ENCODE measurements at places on chromosomes 7 and 10.

DNA sequence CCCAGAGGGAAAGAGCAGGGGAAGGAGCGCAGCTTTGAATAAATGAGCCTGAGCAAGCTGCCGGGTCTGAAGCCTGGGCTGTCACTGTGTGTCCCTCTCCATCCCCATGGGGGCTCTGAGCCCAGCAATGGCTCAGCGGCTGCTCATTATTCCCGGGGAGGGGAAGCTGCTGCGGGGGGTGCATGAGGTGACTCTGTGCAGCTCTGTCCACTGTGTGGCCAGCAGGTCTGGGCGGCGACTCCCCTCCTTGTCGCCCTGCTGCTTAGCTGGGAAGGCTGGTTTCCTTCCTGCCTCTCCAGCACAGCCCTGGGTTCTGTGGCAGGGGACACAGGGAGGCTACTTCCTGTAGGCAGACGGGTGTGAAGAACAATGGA lies 234.2 kb downstream of the PRPF18 start:
- DNase-seq: no peak

GRCh38 chr7:23067271-23067670 lies 38.3 kb upstream of the KLHL7 start:
- DNase-seq: no peak

- DNase-seq: no peak
Observed at GRCh38 chr10:4708123-4708759, 117.8 kb upstream of the AKR1E2 start.

DNA sequence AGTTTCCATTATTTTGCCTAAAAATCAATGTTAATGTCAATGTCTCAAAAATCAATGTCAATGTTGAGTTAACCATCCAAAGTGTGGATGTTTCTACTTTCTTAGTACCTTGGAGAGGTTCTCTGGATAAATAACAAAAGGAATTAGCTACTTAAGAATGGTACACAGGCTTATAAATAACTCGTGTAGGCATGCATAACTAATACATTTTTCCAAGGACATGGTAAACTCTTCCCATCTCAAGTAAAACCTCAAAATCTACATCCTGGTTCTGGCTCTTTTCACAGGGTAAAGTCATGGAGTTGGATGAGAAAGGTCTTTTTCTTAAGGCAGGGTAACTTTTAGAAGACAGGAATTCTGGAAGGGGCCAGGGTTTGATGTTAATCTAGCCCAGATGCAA lies 59.9 kb downstream of the CAV1 start:
- DNase-seq: no peak

DNA sequence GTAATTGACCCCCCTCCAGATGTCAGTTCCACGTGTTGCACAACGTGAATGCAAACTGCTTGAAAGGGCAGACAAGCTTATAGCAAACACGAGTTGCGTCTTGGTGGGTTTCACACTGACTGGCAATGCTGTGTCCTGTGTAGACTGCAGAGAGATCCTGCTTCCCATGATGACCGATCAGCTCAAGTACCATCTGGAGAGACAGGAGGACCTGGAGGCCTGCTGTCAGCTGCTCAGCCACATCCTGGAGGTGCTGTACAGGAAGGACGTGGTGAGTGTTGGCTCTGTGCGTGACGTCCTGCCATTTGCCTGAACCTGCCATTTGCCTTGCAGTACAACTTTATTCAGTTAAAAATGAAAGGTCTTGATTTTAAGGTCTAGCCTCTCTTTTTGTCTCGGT lies 71.1 kb downstream of the INSYN2A start:
- no peak for DNase-seq

GRCh38 chr7:76338298-76339084 lies 20.3 kb downstream of the YWHAG start:
- DNase-seq: no peak

GRCh38 chr7:30548845-30549244 lies 44.2 kb upstream of the GGCT start:
- DNase-seq: no peak

DNA sequence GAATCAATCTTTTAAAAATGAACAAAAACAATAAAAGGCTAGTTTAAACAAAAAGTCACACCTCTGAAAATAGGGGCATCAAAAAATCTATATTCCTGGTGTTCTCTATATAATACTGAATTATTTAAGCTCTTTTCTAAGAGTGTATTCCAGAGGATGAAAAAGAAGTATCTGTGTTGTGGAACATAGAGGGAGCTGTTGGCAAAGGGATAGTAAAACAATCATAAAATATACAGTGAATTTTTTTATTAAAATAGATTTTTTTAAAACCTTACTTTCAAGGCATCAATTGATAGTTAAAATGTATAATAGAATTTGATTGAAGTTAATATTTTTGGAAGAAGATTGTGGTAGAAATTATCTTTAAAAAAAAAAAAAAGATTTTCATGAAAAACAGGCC lies 1409.1 kb upstream of the CELF2 start:
- no peak for DNase-seq

DNA sequence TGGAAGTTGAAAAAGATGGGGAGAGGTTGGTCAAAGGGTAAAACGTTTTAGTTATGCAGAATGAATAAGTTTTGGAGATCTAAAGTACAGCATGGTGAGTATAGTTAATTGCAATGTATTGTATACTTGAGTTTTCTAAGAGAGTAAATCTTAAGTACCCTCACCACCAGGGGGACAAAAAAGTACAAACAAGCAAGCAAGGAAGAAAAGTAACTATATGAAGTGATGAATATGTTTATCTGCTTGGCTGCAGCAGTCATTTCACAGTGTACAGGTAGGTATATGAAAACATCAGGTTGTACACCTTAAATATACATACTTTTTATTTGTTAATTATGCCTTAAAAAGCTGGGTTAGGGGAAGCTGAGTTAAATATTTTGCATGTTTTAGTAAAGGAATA lies 157.3 kb downstream of the PCLO start:
- no peak for DNase-seq

- peak; percentile 37 for DNase-seq
Observed at GRCh38 chr10:13371897-13372470, 23.9 kb upstream of the SEPHS1 start.

DNA sequence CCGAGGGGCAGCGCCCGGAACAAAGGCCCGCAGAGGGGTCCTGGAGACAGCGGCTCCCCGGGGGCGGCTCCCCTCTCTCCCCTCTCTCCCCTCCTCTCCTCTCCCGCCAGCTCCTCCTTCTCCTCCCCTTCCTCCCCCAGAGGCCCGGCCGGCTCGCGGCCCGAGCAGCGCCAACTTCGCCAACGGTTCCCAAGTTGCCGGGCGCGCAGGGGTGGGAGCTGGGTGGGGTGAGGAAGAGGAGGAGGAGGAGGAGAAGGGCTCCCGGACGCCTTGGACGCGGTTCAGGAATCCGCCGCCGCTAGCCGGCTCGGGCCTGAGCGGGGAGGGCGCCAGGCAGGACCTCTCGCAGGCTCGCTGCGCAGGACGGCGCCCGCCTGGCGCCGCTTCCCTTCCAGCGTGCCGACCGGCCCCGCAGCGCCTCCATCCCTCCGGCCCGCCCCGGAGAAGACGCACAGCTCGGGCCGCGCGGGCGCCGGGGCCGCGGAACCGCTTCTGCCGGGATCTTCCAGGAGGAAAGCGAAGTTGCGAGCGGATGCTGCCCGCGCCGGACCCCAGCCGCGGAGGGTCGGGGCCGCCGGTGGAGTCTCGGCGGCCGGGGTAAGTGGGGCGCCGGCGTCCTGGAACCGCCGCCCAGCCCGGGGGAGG lies at the start of gene CHST3:
Gene CHST3, plus strand, starts transcription at position 298 of the 645 bp plus-strand sequence. CDS start 41,448 bp downstream, outside the sequence.
- no peak for DNase-seq

DNA sequence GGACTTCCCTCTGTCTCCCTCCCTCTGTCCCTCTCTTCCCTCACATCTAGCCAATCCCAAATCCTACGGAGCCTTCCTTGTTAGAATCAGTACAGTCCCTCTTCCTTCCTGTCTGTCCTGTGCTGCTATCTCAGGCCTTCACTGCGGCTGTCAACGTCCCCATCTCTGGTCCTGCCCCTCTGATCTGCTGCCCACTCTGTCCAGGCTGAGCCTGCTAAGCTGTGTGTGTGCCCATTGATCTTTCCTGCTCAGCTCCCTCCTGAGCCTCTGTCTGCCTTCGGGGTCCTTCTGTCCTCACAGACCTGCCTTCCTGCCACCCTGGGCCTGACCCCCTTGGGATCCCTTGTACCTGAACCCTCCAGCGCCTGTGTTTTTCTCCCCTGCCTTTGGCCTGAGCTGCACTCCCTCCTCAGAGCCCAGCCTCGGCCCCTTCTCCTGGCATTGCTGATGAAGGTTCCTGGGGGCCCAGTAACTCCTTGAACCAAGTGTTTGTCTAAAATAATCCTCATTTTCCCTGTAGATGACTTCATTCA lies 182.1 kb upstream of the SHH start:
- DNase-seq: no peak

GRCh38 chr7:36661135-36661840 lies 63.0 kb downstream of the AOAH start:
- DNase-seq: no peak

DNA sequence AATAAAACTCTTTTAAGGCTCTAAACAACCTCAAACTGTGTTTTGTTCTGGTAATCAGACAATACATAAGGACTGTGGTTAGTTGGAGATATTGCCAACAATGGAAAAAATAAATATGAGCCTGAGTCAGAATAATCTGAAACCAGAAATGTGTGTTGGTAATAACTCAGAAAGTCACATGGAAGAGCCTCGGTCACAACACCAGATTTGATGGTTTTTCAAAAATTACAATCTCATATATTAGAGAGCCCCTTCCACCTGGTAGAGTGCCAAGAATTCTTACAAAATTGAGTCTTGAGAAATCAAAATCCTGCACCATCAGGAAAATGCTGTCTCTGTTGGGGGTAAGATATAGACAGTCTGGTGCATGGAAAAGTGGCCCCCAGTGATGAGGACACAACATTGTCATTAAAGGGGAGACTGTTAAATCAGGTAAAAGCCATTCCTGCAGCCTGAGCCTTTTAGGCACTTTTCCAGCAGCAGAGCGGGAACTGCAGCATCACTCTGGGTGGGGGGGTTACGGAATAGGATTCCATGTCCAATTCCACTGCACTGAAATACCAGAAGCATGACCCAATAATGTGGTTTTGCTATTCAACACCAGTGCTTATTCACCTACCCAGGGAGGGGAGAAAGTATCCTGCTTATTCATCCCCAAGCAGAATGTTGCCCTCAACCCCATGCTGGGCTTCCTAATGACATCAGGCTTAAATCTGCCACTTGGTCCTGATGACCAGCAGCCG lies 9.5 kb upstream of the ADAM12 start:
- DNase-seq: no peak

- no peak for DNase-seq
Observed at GRCh38 chr7:33750177-33750576, 155.2 kb upstream of the BMPER start.

- DNase-seq: no peak
Observed at GRCh38 chr7:6241607-6241973, 30.8 kb downstream of the CYTH3 start.

- no peak for DNase-seq
Observed at GRCh38 chr10:78000956-78001472, 28.3 kb downstream of the POLR3A start.

DNA sequence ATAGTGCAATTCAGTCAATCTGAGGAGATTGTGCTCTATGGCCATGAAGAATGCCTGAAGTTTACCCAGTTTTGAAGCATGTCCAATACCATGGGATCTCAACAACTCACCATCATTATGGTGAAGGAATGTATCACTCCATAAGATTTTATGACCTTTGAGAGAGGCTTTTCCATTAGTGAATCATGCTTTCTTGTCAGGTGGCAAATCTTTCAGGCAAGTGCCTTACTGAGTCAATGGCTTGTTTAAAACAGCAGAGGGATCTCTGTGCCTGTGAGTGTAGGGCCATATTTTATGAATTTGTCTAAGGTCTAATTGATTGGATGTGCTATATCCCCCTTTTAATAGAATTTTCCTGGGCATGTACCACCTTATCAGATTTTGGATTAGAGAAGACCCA lies 131.5 kb downstream of the CCDC7 start:
- DNase-seq: no peak

DNA sequence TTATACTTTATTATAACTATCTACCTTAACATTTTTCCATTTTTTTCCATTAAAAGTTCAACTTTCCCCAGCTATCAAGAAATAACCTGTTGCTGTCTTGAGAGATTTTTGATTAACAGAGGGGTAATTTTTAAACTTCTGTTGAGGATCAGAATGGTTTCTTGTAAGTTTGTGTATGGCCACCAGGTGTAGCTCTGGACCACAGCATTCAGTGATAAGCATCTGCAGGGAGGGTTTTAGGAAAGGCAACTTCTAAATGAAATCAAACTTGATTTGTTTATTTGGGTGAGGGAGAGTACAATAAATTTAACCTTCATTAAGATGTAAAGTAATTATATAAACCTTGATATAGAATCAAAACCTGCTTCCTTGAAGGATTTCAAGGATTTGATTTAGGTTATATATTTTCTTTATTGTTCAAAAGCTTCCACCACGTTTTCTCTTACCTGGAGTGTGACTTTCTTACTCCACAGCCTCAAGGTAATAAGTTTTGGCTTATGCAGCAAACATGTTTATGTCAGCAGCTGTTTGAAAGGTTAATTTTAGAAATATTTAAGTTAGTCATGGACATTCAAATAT lies 153.3 kb downstream of the STK31 start:
- DNase-seq: no peak

- DNase-seq: peak; percentile 70
Observed at GRCh38 chr7:4791738-4792536, 16.5 kb downstream of the AP5Z1 start.

DNA sequence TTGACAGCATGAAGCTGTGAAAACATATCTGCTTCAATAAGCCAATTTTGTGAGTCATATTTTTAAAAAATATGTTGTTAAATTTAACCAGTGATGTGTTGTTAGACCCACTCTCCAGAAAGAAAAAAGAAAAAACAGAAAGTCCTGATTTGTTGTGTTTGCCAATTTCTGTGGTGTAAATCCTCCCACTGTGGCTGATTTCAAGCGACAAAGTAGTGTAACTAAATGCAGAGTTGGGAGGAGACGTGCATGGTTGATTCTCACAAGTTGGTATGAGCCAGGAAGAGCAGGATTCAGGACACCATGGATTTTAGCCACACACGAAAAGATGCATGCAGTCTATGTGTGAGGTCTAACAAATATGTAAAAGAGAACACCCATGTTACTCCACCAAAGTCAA lies 139.1 kb downstream of the CCDC3 start:
- no peak for DNase-seq

DNA sequence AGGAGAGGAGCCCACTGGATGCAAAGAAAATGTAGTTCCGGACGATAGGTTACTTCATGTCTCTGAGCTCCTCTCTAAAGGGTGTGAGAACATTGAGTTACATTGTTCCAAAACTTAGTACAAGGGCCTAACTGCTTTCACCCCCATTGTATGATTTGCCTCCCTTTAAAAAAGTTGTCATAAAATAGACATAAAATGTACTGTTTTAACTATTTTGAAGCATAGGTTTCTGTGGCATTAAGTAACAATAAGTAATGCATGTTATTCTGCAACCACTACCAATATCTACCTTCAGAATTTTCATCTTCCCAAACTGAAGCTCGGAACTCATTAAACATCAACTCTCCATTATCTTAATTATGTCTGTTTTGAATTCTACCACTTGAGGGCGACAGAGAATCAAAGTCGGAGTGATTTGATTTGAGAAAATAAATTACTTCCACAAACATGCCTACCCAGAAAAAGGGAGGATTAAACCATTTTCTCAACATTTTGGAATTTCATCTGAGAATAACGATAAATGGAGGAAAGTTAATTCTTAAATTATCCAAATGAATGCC lies 2.7 kb downstream of the IGFBP1 start:
- DNase-seq: no peak

- DNase-seq: no peak
Observed at GRCh38 chr7:138980563-138981291, 462 bp downstream of the KIAA1549 start.

GRCh38 chr7:91041141-91041540 lies 223.1 kb upstream of the FZD1 start:
- DNase-seq: no peak

- DNase-seq: no peak
Observed at GRCh38 chr10:5571826-5572225, 47.1 kb downstream of the CALML3 start.

GRCh38 chr7:127995156-127995880 lies 35.9 kb downstream of the LRRC4 start:
- no peak for DNase-seq

Measured in stimulated activated CD4-positive, alpha-beta T cell treated with anti-CD3 and anti-CD28 coated beads, TNF-alpha, amount 100 ng/mL, for 1 hour (primary cell).